ENCODE measurements at places on chromosomes 2 and 18.
A peak's percentile ranks its signal among the peaks of the same experiment; 100 is the strongest.

GRCh38 chr18:78773819-78774218 lies 205.8 kb upstream of the SALL3 start:
- DNase-seq: no peak

GRCh38 chr2:238431456-238431855 lies 4.7 kb downstream of the ASB1 start:
- no peak for DNase-seq

DNA sequence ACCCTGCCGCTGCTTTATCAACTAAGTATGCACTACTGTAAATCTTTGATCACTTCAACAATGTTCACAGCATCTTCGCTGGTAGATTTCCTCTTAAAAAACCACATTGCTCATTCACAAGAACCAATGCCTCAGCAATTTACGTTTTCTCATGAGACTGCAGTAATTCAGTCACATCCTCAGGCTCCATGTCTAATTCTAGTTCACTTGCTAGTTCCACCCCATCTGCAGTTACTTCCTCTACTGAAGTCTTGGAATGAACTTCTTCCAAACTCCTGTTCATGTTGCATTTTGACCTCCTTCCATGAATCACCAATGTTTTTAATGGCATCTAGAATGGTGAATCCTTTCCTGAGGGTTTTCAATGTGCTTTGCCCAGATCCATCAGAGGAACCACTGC lies 35.8 kb downstream of the PRELID3A start:
- DNase-seq: no peak

- no peak for DNase-seq
These were observed 144.2 kb downstream of the TTC32 start for GRCh38 chr2:19757586-19757985.

GRCh38 chr2:146041274-146041910 lies 1521.5 kb upstream of the ZEB2 start:
- no peak for DNase-seq

DNA sequence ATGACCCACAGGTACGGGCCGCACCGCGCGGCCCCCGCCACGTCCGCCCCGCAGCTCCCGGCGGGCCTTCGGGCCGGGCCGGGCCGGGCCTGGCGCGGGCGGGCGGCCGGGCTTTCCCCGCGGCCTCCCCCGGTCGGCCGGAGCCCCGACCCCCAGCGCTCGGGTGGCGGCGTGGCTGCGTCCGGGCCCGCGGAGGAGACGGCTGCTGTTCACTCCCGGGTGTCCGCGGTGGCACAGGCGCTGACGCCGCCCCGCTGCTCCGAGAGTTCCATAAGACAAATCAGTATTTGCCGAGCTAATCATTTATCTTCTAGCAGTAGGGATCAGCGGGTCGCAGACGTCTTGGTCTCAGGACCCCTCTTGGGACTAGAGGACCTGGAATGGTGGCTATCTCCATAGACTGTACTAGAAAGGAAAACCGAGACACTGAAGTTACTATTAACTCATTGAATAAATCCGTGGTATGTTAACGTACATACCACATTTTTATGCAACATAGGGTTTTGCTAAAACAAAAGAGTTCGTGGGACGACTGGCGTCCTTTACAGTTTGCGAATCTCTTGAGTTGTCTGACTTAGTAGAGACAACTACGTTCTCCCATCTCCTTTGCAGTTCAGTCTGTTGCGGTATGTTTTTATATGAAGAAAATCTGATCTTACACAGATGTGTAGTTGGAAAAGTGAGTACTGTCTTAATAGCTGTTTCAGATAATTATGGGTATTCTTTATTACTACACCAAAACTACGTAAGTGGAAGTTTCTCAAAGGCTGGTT lies 500 bp downstream of the LIMS1 start:
- DNase-seq: peak; percentile 23

DNA sequence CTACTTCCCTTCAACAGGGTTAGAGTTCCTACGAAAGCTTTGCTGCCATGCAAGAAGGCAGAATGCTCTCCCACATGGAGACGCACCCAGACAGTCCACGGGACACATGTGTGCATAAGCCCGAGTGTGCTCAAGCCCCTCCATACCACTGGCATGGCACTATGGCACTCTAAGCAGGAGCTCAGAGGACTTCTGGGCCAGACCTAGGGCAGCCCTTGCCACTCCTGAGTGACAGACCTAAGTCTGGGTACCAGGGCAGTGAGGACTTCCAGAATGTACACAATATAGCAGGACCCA lies 11.4 kb upstream of the ARID5A start:
- DNase-seq: no peak

DNA sequence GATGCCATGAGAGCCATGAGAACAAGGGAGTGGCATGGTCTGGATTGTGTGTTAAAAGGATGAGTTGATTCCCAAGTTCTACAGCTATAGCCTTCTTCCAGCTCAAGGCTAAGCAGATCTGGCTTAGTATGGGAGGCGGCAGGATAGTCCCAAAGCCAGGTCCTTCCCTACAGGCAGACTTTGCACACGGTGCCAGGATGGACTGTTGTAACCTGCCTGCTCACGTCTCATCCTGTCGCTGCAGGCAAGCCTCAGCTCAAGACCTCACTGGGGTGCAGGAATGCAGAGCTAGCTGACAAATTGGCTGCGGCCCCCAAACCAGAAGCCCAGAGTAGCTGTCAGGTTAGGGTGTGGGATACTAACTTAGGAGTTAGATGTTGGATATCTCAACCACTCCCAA lies 28.8 kb upstream of the IGFBP5 start:
- no peak for DNase-seq

GRCh38 chr2:206696910-206697309 lies 21.3 kb downstream of the DYTN start:
- no peak for DNase-seq

- no peak for DNase-seq
These were observed 350.4 kb downstream of the NR4A2 start for GRCh38 chr2:155982135-155982534.

GRCh38 chr2:217402761-217403383 lies 543.0 kb upstream of the TNP1 start:
- DNase-seq: no peak

GRCh38 chr2:212898011-212898410 lies 253.4 kb downstream of the IKZF2 start:
- DNase-seq: no peak

DNA sequence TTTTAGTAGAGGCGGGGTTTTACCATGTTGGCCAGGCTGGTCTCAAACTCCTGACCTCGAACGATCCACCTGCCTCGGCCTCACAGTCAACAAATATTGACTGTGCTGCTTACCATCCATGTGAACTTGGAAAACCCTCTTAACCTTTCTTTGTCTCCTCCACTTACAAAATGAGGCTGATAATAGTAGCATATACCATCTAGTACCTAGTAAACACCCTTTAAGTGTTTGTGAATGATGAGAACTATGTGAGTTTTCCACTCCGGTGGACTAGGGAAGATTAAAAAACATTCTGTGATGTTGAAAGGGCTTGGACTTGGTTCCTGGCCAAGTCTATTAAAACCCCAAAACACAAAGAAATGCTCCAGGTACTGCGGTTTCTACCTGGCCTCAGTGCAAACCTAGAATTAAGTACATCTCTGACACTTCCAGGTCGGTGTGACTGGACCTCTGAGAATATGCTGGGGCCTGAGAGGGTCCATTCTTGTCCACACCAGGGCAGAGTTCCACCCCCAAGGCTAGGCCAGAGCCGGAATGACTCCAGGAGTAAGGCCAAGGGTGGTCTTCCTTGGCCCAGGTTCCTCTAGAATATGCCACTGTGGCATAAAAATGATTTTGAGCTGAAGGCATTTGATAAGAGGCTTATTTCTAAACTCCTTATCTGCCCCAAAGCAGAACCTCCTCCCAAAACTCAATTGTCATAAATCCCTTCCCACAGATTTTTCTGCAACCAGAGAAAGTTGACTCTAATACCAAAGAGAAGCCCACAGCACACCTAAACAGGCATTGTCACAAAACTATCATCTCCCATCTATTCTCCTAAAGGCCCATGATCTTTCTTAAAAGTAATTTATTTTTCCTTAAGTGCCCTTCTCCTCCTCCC lies 217.5 kb downstream of the TGIF1 start:
- no peak for DNase-seq

DNA sequence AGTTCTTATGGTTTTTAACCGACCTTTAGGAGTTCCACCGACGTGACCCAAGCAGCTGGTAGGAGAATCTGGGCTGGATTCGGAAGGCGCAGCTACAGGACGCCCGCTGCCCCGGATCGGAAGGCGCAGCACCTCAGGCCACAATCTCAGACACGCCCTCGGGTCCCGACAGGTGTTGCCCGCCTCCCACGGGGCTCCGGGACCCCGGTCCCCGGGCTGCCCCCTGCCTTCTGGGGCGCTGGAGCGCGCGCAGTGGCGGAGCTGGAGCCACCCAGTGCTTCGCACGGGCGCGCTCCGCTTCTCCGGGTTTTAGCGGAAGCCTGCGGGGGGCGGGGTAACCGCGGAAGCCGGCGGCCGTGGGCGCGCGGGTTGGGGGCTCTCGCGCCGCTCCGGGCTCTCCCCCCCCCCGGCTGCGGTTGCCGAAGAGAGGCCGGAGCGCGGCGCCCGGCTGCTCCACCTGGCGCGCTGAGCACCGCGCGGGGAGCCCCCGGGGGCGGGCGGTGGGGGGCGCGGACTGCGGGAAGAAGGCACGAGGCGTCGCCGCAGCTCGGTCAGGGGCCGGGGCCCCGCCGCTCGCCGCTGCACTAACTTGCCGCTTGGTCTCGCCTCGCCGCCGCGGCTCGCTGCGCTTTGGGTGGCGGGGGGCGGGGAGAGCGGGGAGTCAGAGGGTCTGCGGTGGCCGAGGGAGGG lies 718.8 kb downstream of the DPP10 start:
- no peak for DNase-seq

- DNase-seq: no peak
These were observed 188.7 kb downstream of the MYT1L start for GRCh38 chr2:2142345-2142744.

GRCh38 chr2:200310545-200310971 lies 4.1 kb downstream of the SPATS2L start:
- DNase-seq: no peak

DNA sequence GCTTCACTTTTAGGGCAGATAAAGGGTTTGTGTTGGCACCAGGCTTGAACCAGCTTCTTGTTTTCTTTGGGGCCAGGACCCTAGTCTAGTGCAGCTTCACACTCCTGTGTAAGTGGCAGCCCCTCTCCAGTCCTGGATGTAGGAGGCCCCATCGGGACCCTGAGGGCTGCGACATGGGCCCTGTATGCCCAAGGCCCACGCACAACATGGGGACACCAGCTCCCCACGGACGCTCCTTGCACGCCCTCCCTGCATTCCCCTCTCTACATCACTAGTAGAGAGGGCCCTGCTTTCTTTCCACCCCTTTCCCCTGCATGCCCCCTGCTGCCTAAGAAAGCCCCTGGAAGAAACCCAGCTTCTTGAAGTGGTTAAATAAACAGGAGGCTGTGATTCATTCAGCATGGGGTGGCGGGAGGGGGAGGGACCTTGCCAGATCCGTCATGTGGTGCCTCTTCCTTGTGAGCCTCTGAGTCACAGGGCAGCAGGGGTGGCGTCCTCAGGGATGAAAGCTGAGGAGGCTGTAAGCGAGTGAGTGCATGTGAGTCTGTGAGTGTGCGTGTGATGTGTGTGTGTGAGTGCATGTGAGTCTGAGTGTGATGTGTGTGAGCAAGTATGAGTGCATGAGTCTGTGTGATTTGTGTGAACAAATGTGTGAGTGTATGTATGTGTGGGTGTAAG lies 42.5 kb downstream of the COPS8 start:
- DNase-seq: no peak

- DNase-seq: no peak
These were observed 15.1 kb upstream of the MEP1B start for GRCh38 chr18:32174719-32175118.

GRCh38 chr2:56244506-56244905 lies 60.7 kb downstream of the CCDC85A start:
- no peak for DNase-seq

DNA sequence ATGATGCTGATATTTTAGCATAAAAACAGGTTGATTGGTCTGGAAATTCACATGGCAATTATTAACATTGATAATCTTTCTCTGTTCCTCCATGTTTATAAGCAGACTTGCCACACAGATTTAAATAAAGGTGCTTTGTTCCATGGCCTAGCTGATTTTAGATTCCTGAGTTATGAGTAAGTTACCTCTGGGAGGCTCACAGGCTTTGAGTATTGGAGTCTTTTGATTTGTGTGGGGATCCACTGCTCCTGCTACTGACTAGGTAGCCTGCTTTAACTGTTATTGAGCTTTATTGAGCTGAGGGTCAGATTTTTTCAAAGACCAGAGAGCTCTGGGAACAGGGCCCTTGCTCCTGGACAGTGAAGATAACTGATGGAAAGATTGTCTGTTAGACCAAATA lies 166.1 kb downstream of the ANKRD30B start:
- no peak for DNase-seq

DNA sequence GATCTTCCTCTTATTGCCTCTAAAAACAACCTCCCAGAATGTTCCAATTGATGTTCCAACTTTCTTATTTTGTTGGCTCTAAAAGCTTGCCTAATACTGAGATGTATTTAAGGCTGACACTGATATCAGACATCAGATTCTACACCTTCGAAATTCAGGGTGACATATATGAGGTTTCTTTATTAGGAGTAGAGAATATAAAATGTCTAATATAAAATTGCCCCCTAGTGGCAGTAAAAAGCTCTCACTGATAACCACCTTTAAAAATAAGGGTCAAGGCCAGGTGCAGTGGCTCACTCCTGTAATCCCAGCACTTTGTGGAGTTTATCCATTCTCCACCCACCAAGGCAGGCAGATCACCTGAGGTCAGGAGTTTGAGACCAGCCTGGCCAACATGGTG lies 789.7 kb upstream of the SLC39A10 start:
- DNase-seq: no peak

DNA sequence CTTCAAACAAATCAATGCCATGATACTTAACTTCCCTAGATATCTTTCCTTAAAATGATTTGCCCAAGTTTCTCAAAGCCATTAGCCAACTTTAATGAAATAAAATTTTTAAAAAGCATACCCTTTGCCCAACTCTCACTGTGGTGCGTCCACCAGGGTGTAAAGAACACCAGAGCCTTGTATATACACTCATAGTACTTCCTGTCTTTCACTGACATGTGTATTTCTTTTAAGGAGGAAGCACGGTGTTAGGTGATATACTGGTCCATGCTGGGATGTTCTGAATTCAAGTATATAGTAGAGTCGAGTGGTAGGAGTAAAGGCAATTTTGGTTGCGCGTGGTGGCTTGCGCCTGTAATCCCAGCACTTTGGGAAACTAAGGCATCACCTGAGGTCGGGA lies 22.7 kb downstream of the AAK1 start:
- DNase-seq: peak; percentile 32

- DNase-seq: no peak
These were observed 94.5 kb upstream of the HS6ST1 start for GRCh38 chr2:128413014-128413717.

- DNase-seq: no peak
These were observed 129.0 kb downstream of the ICOS start for GRCh38 chr2:204065566-204065965.

DNA sequence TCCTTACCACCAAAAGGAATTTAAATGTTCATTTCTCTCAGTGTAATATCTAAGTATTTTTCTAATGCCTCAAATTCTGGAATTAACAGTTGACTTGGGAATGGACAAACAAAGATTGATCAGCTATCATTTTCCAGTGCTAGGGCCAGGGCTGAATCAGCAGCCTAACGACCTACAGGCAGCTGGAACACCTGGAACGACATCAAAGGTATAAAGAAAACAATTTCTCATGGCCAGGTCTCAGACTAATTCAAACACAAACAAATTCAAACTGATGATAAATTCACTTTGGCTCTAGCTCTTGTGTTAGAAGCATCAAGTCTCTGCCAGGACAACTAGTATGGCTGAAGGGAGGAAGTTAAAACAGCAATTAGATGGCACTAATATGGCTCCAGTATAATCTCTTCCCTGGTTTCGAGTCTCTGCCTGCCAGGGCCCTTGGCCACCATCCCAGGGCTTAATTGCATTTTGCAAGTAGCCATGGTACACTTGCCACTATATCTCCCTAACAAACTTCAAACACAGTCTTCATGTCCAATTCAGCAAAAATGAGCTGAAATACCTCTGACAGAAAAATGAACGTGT lies 70.2 kb upstream of the FSHR start:
- no peak for DNase-seq

Data from CD4-positive, CD25-positive, alpha-beta regulatory T cell (primary cell).